HCT116 (cell line): ENCODE measurements at places on chromosomes 3 and 15. TPM values are rescaled to one million over a fixed set of nuclear protein-coding genes. Genes with fewer than 3 reads are reported as not detected.

SMAD6 gene
- 6.6 TPM for total RNA-seq

ITIH1 gene
- total RNA-seq: 0.37 TPM

DNA sequence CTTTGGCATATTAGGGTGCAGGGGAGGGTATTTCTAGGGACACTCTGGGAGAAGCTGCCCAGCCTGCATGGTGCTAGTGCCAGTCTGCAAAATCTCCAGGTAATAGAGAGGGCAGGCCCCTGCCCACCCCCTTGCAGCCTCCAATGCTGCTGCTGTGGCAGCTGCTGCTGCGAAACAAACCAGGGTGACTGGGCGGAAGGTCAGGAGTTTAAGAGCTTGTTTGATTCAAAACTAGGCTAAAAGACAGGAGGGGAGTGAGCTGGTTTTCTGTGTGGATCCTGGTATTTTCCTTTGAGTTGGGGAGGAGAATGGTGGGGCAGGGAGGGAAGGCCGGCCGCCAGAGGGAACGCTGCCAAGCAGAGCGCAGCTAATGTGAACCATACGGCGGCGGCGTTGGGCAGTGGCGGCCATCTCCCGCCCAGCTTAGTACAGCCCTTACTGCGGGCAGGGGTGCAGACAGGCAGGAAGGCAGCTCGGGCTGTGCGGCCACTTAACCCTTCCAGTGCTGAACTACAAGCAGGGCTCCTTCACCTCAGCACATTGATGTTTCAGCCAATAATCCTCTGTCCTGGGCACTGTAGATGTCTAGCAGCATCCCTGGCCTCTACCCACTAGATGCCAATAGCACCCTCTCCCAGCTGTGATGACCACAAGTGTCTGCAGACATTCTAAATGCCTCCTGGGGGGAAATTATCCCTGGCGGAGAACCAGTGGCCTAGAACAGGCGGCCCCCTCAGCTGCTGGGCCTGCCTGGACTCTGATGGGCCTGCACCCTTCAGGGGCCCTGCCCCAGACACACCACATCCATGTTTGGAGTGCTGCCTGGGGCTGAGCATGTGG is 125.7 kb downstream of the EEFSEC start:
- H3K27me3 ChIP-seq: no peaks in the 10 kb centered on the region
- no peak overlapping the region for H3K4me3 ChIP-seq
- DNase-seq: no peak

GRCh38 chr3:34881026-34881425 is 758.3 kb upstream of the ARPP21 start:
- no peak overlapping the region for H3K27ac ChIP-seq
- no peak overlapping the region for H3K4me3 ChIP-seq
- no peaks in the 10 kb centered on the region for H3K27me3 ChIP-seq
- H3K36me3 ChIP-seq: no peaks in the 10 kb centered on the region
- no peaks in the 10 kb centered on the region for H3K4me1 ChIP-seq
- DNase-seq: no peak

- H3K27ac ChIP-seq: no peak overlapping the region
- DNase-seq: no peak
- H3K36me3 ChIP-seq: no peaks in the 10 kb centered on the region
- H3K27me3 ChIP-seq: no peaks in the 10 kb centered on the region
Measured at GRCh38 chr3:65561617-65562016, 477.1 kb downstream of the MAGI1 start.

ABI3BP gene
- 0.15 TPM for total RNA-seq

WDR53 gene
- 14.8 TPM for total RNA-seq

CHRM5 gene
- not detected for total RNA-seq

- H3K4me3 ChIP-seq: no peak within 1 kb of the TSS
- DNase-seq: peak; percentile 50
- no peaks in the 10 kb centered on the region for H3K27me3 ChIP-seq
Measured at GRCh38 chr15:89776274-89777072, at the start of gene MESP2. MESP2 (plus strand) TSS chr15:89776332; CDS start chr15:89776358, 26 bp downstream.

WNT5A gene
- total RNA-seq: 0.15 TPM

- no peak for DNase-seq
- no peaks in the 10 kb centered on the region; the same call in 1 of the 2 replicates for H3K27me3 ChIP-seq
- H3K27ac ChIP-seq: no peak overlapping the region
- no peak overlapping the region for H3K4me3 ChIP-seq
- no peaks in the 10 kb centered on the region for H3K36me3 ChIP-seq
Measured at GRCh38 chr3:24684506-24685023, 189.9 kb upstream of the THRB start.

BNC1 gene
- not detected for total RNA-seq

DNA sequence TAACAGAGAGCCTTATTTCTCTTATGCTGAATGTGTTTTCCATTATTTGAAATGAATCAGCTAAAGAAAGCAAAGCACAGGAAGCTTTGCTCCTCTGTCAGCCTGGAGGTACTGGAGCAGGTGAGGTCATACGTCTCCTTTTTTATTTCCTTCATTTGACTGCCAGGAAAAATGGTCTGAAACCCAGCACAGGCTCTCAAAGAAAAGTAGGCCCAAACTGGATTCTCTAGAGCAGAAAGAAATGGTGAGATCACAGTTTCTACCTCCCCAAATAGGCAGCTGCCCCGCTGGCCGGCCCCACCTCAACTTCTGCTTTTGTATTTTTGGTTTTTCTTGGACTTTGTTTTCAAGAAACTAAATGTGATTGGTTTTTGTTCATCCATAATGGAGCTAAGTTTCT is 95.1 kb downstream of the RPL39L start:
- no peak for DNase-seq
- H3K27me3 ChIP-seq: no peaks in the 10 kb centered on the region
- no peaks in the 10 kb centered on the region for H3K36me3 ChIP-seq
- H3K27ac ChIP-seq: no peak overlapping the region

GRCh38 chr3:100838157-100838556 is 128.9 kb downstream of the TFG start:
- DNase-seq: no peak
- no peaks in the 10 kb centered on the region for H3K4me1 ChIP-seq
- H3K27me3 ChIP-seq: no peaks in the 10 kb centered on the region
- no peak overlapping the region for H3K4me3 ChIP-seq

IMPG2 gene
- total RNA-seq: 0.20 TPM

GRCh38 chr15:82538961-82539690 is 1.1 kb downstream of the RPS17 start:
- peaks cover 31% of the 10 kb centered on the region for H3K36me3 ChIP-seq
- DNase-seq: no peak
- H3K27me3 ChIP-seq: no peaks in the 10 kb centered on the region

CPNE9 gene
- total RNA-seq: 0.98 TPM

TMEM40 gene
- 12.3 TPM for total RNA-seq

ZDHHC19 gene
- total RNA-seq: not detected

DNA sequence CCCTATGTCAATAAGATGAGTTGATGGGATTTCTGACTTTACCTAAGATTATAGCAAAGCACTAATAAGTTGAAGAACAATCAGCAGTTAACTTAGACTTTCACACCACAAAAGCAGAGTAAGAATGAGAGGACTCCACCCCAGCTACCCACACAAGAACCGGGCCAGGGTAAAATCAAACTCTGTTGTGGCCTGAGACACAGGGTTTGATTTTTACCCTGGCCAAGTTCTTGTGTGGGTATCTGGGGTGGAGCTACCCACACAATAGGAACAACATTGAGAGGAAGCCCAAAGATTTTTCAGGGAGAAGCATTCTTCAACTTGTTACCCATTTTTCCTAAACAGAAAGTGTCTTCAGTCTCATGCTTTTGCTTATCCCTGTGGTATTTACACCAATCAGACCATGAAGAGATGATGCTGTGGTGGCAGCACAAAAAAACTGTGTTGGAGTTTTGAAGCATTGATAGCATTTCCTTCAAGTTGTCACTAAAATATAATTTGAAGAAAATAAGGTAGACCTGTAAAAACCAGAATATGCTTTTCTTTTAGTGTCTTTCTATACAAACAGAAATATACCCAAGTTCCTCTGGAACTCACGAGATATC is 25.6 kb downstream of the CPOX start:
- H3K27ac ChIP-seq: peak overlapping the region; percentile 28; the same call in 1 of the 2 replicates
- H3K4me3 ChIP-seq: no peak overlapping the region
- H3K36me3 ChIP-seq: no peaks in the 10 kb centered on the region
- no peak for DNase-seq
- H3K27me3 ChIP-seq: no peaks in the 10 kb centered on the region

DPPA2 gene
- not detected for total RNA-seq

COL6A5 gene
- total RNA-seq: not detected

DNA sequence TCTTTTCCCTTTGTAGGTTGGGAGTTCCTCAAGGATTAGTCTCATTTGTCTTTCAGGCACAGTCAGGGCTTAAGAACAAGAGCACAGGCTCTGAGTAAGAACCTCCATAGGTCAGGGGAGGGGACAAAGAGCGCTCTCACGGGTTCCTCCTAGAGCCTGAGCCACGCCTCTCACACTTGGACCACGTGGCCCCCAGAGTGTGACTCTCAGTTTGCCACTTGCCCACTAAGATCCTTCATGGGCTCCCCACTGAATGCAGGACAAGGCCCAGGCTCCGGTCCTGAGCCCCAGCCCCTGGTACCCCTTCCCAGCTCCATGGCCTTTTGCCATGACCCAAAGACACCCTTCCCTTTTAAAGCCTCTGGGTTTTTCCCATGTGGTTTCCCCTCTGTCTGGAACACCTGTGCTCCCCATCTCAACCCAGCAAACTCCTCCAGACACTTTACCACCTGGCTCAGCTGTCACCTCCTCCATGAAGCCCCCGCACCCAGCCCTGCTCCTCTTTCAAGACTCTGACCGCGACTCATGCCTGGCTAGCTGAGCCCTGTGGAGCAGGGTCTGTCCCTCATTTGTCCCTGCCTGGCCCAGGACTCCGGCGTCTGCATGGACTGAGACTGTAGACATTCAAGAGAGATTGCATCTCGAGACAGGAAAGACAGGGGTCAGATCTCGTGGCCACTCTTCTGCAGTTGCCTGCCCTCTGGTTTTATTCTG is 32.7 kb downstream of the IQSEC1 start:
- H3K36me3 ChIP-seq: no peaks in the 10 kb centered on the region
- H3K27ac ChIP-seq: no peak overlapping the region
- H3K4me1 ChIP-seq: no peaks in the 10 kb centered on the region
- DNase-seq: no peak
- H3K4me3 ChIP-seq: no peak overlapping the region
- H3K27me3 ChIP-seq: no peaks in the 10 kb centered on the region

DNA sequence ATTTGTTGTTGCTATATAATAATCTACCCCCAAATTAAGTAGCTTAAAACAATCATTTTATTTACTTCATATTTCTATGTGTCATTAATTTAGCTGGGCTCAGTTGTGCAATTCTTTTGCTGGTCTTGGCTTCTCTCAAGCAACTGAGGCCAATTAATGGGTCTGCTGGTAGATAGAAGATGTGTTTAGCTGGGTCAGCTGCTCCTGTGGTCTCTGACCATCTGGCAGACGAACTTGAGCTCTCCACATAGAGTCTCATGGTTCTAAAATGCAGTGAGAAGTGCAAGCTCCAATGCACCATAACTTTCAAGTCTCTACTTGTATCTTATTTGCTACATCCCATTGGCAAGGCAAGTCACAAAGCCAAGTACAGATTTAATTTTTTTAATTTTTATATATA is 515.6 kb downstream of the ZIC1 start:
- H3K36me3 ChIP-seq: no peaks in the 10 kb centered on the region
- no peak for DNase-seq
- H3K27me3 ChIP-seq: no peaks in the 10 kb centered on the region

LMAN1L gene
- 0.17 TPM for total RNA-seq

KY gene
- total RNA-seq: not detected

DNA sequence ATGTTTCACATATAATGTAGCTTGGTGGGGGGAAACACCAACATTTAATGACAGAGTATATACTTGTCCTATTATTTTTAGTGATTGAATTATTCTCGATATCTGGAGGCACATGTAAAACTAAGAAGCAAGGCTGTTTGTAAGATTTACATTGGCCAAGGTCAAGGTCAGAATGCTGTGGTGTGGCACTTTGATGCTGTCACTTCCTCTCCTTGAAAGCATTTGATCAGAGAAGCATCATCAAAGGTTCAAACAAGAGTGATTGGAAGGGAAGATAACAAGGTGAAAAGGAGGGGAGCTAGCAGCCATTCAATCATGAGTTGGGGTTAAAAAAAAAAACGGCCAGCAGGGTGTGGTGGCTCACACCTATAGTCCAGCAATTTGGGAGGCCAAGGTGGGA is 26.4 kb downstream of the RTF1 start:
- H3K27ac ChIP-seq: no peak overlapping the region
- no peak for DNase-seq
- H3K27me3 ChIP-seq: no peaks in the 10 kb centered on the region
- no peaks in the 10 kb centered on the region for H3K4me1 ChIP-seq

DNA sequence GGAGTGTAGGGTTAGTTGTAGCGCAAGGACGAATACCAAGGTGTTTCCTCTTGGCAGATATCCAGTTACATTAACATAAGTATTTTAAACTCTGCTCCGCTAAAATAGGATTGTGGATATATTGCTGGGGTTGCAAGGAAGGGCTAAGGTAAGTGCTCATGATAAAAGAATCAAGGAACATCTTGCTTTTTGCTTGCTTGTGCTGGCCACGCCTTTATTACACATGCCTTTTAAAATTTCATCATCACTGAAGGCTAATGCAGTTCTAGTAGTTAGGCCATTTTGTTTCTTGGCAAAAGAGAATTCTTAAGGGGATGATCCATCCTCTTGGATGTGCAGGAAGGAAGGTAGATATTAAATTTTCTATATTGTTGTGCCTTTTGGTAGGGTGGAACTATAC is 415.6 kb upstream of the TPM1 start:
- H3K27me3 ChIP-seq: no peaks in the 10 kb centered on the region
- no peak overlapping the region for H3K4me3 ChIP-seq
- H3K27ac ChIP-seq: no peak overlapping the region

RUVBL1 gene
- 129 TPM for total RNA-seq

COL7A1 gene
- total RNA-seq: 11.4 TPM

DNA sequence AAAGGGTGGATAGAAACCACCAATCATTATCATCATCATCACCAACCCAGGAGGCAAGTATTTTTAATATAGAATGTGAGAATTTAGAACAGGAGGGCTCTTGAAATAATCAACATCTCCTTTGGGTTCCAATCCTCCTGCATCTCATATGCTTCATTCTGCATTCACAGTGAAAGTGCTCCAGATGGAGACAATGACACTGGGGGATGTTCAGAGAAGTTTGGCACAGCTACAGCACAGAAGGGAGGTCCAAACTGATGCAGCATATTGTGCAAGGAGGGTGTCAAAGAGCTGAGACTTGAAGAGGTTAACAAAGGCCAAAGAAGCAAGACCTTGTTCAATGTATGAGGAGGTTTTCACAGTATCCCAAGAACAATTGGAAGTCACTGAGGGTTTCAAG is 767.1 kb downstream of the NTRK3 start:
- H3K36me3 ChIP-seq: no peaks in the 10 kb centered on the region
- no peaks in the 10 kb centered on the region for H3K27me3 ChIP-seq
- DNase-seq: no peak
- no peaks in the 10 kb centered on the region for H3K4me1 ChIP-seq
- no peak overlapping the region for H3K4me3 ChIP-seq

GRCh38 chr15:68429691-68430470 is 2.1 kb downstream of the ITGA11 start:
- H3K36me3 ChIP-seq: no peaks in the 10 kb centered on the region
- H3K27ac ChIP-seq: no peak overlapping the region
- H3K4me3 ChIP-seq: no peak overlapping the region
- DNase-seq: no peak
- H3K4me1 ChIP-seq: no peaks in the 10 kb centered on the region
- peaks cover 18% of the 10 kb centered on the region for H3K27me3 ChIP-seq

STARD9 gene
- 5.0 TPM for total RNA-seq
